ENCODE measurements at places on chromosomes 4 and X. TPM values are rescaled to one million over a fixed set of nuclear protein-coding genes. Genes with fewer than 3 reads are reported as not detected.

GRCh38 chr4:99062120-99062519 lies 26.5 kb downstream of the ADH5 start:
- ATAC-seq, result no peak

F8 gene
- total RNA-seq, result 3.5 TPM

- no peak for ATAC-seq
Measured at GRCh38 chr4:85672959-85673358, 198.0 kb downstream of the ARHGAP24 start.

GRCh38 chr4:57151481-57151880 lies 41.3 kb upstream of the IGFBP7 start:
- peak; percentile 97 for ATAC-seq

DNA sequence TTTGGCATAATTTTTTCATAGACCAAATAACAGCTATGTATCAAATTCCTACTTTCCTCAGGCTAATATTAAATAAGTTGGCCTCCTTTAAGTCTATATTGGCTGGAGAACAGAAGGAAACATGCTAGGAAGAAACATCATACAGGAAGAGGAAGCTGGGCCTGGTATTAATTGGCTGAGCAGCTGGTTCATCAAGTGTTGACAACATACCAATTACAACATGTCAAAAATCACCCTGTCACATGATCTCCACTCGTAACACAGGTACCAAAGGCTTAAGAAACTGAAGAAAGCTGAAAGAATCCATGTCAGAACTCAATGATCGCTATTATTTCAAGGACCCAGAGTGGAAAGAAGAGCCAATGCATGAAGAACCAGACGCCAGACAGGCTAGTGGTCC lies 10.5 kb downstream of the WDFY3 start:
- ATAC-seq, result peak; percentile 65

DNA sequence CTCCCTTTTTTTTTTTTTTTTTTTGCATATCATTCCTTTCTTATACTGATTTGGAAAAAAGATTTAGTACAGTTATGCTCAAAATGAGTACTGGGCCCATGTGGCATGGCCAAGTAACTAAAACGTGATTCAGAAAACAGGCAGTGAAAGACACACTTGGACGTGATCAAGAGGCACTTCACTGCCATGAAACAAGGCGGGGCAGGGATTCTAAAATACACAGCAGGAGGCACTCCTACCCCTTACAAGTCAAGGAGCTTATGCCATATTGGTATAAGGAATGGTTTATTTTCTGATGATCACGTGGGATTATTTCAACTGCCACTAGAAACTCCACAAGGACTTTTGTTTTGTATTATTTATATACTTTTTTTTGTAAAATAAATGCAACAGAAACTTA lies 72.0 kb downstream of the CHST7 start:
- no peak for ATAC-seq

GRCh38 chr4:174763454-174764104 lies 65.5 kb downstream of the GLRA3 start:
- no peak for ATAC-seq

DKK2 gene
- total RNA-seq, result not detected

DNA sequence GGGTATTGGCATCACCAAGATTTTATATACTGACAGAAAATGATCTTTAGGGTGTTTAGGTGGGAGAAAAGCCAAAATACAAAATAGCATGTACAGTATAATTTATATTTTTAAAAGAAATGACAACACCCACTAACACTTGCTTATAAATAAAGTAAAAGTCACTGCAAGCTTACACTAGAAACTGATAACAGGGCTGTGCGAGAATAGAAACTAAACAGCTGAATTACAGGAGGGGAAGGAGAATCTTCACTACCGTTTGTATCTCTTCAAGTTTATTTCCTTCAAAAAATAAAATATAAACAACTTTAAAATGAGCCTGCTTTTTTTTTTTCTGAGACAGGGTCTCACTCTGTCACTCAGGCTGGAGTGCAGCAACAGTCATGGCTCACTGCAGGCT lies 22.8 kb downstream of the GRSF1 start:
- no peak for ATAC-seq

CPXCR1 gene
- not detected for total RNA-seq

DNA sequence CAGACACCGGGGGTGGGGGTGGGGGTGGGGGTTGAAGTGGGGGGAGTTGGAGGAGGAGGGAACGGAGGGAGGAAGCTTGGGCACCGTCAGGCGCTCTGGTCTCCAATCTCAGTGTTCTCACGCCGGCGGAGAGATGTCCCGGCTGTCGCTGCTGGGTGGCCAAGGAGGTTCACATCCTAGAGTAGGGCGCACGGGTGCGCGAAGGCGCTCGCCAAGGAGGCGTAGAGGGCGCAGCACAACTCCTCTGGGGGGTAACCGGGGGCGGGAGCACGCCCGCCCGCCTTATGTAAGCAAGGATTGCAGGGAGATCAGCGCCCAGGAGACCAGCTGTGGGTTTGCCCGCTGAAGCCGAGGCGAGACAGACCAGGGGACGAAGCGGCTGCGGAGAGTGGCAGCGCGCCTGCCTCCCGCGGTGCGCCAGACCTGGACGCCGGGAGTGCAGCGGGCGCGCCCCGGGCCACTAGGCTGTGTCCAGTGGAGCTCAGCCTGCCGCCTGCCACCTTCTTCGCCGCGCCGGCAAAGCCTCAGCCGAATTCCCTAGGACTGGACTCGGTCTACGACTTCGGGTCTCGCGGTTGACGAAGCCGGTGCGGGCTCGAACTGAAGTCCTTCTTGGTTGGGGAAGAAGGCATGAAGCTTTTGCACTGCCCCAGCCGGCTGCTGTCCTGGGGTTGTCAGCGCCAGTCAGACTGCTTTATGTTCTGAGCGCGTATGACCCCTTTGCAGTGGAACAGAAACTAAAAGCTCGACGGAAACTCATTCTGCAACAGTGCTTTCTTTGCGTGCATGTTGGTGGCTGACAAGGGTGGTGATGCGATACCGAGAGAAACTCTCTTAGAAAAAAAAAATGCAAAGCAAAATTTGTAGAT lies 707 bp upstream of the UNC5C start:
- ATAC-seq, result peak; percentile 28

DNA sequence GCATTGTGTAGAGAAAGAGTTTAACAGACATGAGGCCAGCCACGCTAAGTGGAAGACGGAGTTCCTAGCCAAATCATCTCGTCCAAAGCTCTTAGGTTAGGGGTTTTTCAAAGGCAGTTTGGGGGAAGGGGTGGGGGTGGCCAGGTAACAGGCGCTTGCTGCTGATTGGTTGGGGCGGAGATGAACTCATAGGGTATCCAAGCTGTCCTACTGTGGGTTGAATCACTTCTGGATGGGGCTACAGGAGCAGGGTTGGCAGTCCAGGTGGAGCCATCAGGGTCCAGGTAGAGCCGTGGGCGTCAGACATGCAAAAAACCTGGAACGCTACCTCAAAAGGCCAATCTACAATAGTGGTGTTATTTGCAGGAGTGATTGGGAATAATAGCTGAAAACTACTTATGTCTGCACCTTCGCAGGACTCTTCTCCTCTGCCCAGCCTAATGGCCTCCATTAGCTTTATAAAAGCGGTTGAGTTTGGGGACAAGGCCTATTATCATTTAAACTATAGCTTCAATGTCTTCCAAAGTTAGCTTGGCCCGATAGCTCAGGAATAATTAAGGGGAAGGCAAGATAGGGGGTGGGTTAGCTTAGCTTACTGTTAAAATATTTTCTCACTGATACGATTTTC lies 579.6 kb downstream of the NLGN4X start:
- no peak for ATAC-seq

- ATAC-seq, result no peak
Measured at GRCh38 chrX:39948582-39948981, 149.2 kb downstream of the BCOR start.

KDR gene
- total RNA-seq, result 4.2 TPM

HSFX1 gene
- 0.32 TPM for total RNA-seq

DNA sequence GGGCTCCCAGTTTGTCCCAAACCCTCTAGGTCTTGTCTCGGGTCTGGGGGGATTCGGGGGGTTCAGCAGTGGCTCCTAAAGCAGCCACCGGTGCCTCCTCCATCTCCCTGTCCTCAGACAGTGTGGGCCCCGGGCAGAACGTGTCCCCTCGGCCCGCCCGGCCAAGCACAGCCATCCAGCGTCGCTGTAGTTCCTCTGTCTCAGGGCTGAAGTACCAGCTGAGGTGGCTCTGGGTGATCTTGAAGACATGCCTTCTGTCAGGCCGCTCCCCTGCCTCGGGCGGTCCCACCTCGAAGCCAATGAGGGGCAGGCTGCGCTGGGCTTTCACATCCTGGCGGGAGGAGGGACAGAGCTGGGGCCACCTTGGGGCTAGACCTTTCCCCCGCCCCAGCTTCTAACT lies 5.9 kb downstream of the TSR2 start:
- ATAC-seq, result no peak

DOK7 gene
- 0.36 TPM for total RNA-seq

DNA sequence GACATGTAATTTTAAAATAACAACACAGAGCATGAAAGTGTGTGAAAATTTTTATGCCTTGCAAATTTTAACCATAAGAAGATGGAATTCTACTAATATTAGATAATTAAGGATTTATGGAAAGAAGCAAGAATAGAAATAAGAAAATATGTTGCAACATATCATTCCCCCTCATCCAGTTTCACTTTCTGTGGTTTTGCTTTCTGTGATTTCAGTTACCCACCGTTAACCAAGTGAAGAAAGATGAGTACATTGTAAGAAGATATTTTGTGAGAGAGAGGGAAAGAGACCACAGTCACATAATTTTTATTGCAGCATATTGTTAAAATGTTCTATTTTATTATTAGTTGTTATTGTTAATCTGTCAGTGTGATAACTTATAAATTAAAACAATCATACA lies 77.9 kb downstream of the ADAM29 start:
- no peak for ATAC-seq

DNA sequence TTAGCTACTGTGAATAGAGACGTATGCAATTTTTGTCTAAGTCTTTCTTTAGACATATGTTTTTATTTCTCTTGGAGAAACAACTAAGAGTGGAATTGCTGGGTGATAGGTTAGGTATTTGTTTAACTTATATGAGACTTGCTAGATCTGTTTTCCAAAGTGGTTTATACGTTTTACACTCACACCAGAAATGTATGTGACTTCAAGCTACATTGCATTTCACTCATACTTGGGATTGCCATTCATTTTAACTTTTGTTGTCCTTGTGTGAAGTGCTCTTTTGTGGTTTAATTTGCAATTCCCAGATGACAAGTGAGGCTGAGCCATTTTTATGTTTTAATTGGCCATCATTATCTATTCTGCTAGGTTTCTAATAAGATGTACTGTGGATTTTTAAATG lies 817.2 kb downstream of the GLUD2 start:
- no peak for ATAC-seq

GRCh38 chr4:140113653-140114052 lies 40.3 kb downstream of the MAML3 start:
- ATAC-seq, result no peak

DNA sequence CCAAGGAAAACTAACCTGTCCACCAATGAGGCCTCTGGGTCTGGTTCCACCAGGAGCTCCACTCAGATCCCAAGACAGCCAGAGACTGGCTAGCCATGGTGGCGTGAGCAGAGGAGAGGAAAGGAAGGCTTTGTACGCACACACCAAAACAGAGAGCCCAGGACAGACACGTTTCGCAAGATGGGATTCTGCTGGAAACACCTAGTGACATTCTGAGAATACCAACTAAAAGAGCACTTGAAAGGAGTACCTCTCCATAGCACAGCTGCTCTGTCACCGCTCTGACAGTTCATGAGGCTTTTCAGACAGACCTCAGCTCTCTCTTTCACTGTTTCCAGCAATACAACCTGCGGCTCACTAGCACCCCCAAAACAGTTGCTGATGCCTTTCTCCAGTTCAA lies 105.0 kb downstream of the SH3KBP1 start:
- ATAC-seq, result no peak

MAPK10 gene
- total RNA-seq, result 4.3 TPM

DNA sequence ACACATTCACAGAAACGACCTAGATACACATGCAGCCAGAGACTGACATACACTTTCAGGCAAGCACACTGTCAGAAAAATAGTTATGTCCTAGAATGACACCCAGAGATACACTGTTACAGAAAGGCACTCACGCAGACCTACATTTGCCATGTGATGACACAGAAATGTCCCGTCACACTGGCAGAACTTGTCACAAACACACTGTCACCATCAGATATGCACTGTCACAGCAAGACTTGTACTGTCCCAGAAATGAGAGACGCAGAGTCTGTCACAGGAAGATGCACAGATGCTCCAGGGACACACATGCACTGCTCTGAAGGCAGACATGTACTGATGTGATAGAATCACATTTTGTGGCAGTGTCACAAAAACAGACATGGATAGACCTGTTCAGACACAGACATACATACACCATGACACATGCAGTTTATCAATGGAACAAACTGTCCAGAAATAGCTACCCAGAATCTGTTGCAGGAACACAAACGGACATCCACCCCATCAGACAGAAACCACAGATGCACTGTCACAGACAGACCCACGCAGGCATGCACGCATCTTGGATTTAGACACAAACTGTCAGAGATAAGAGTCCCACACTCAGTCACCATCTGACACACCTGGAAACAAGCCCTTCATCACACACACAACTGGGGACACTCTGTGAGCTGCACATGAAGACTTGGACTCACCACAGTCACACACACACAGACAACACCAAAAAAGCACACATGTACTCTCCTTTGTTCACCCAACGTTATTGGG lies 1.3 kb upstream of the PIM2 start:
- ATAC-seq, result no peak

LRIT3 gene
- 0.16 TPM for total RNA-seq

GRCh38 chr4:41504167-41504818 lies 33.7 kb upstream of the LIMCH1 start:
- ATAC-seq, result no peak

DNA sequence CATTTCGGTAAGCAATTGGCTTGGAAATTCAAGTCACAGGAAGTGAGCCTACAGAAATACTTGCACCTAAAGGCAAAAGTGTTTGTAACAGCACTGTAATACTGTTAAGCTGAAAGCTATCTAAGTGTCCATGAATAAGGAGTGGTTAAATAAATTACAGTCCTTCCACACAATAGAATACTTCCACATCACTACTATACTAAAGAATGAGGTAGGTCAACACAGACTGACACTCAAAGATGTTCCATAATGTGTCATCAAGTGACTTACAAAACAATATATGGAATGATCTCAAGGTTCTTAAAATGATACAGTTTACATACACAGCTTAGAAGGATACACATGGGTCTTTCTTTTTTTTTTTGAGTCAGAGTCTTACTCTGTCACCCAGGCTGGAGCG lies 27.0 kb downstream of the SLC10A6 start:
- peak; percentile 69 for ATAC-seq

ADH1C gene
- 0.64 TPM for total RNA-seq

CC2D2A gene
- total RNA-seq, result 9.6 TPM

Data from esophagus mucosa (tissue), 1 donor.